ENCODE measurements at places on chromosomes 3 and 15.

- DNase-seq = no peak
Measured at GRCh38 chr15:89457086-89457485, 39.3 kb downstream of the RHCG start.

DNA sequence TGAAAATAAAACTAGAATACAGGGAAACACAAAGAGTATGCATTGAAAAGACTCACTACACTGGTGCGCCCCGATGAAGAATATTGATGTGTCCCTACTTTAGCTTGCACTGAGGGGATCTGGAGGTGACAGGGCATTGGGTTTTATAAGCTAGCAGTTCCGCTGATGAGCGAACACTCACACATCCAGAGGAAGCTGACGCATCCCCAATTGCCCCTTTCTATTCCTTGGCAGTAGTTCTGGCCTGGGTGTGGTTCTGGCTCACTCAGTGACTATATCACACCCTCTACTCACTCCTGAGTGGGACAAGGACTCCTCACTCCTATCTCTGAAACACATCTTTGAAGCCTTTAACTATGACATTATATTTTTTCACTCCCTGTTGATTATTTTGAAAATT is 71.0 kb downstream of the B3GNT5 start:
- no peak for DNase-seq

DNA sequence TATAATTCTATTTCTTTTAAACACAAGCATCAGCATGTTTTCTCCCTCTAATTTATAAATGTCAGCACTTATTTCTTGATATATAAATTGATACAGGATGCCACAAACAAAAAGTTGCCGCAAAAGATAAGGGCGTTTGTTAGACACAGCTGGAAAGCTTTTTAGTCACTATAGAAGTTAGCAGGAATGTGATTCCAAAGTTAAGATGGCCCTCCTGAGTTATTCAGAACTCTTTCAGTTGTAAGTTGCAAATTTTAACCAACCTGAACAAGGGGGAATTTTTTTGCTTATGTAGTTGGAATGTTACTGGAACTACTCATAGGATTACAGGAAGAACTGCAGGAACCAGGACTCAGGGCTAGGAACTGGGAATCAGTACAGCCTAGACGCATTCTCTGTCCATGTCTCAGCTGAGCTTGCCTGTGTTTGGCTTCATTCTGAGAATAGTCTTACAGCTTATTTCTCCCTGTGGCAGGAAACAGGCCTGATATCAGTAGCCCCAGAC is 166.3 kb downstream of the VGLL4 start:
- no peak for DNase-seq

DNA sequence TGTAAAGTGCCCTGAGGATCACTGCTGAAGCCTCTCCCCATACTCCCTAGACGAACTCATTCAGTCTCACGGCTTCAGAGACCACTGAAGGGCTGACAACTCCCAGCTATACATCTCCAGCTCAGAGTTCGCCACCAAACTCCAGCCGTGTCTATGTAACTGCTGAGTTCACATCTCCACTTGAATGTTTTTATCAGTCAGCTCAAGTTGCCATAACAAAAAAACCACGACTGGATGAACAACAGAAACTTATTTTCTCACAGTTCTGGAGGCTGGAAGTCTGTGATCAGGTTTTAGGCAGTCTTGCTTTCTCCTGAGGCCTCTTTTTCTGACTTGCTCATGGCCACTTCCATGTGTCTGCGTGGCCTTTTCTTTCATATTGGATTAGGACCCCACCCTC is 223.0 kb upstream of the LRRFIP2 start:
- no peak for DNase-seq

Data from GDM1 (cell line).